ENCODE measurements at places on chromosomes 5 and 9. TPM values are rescaled to one million over a fixed set of nuclear protein-coding genes. Genes with fewer than 3 reads are reported as not detected.

The TRIM36 gene
- polyA plus RNA-seq: 0.39 TPM

The OTP gene
- polyA plus RNA-seq: not detected

The MED10 gene
- polyA plus RNA-seq: 25.9 TPM

The ASPN gene
- polyA plus RNA-seq: 3.2 TPM

The TMEM174 gene
- polyA plus RNA-seq: 59.0 TPM

The NUDCD2 gene
- polyA plus RNA-seq: 23.1 TPM

The SLC36A3 gene
- polyA plus RNA-seq: not detected

The KCNMB1 gene
- polyA plus RNA-seq: 2.1 TPM

The SLC1A3 gene
- polyA plus RNA-seq: 1.1 TPM

The GPR150 gene
- 0.19 TPM for polyA plus RNA-seq

GRCh38 chr9:135320943-135321342, 158.6 kb upstream of the PPP1R26 start:
- H3K27ac ChIP-seq: no peak overlapping the region
- H3K36me3 ChIP-seq: no peaks in the 10 kb centered on the region
- H3K27me3 ChIP-seq: no peaks in the 10 kb centered on the region

GRCh38 chr9:119009249-119009648, 360.0 kb downstream of the BRINP1 start:
- H3K27me3 ChIP-seq: no peaks in the 10 kb centered on the region
- H3K4me3 ChIP-seq: no peak overlapping the region
- H3K27ac ChIP-seq: no peak overlapping the region
- no peaks in the 10 kb centered on the region for H3K36me3 ChIP-seq

GRCh38 chr9:38020151-38021076, 48.6 kb downstream of the SHB start:
- H3K4me1 ChIP-seq: peaks cover 51% of the 10 kb centered on the region
- H3K27me3 ChIP-seq: no peaks in the 10 kb centered on the region
- no peak for DNase-seq

GRCh38 chr9:91515074-91515687, 91.5 kb upstream of the NFIL3 start:
- H3K4me1 ChIP-seq: no peaks in the 10 kb centered on the region
- DNase-seq: peak; percentile 89
- H3K27me3 ChIP-seq: no peaks in the 10 kb centered on the region
- no peaks in the 10 kb centered on the region for H3K36me3 ChIP-seq

- no peak for DNase-seq
- no peaks in the 10 kb centered on the region for H3K27me3 ChIP-seq
- no peak overlapping the region for H3K4me3 ChIP-seq
- no peak overlapping the region for H3K27ac ChIP-seq
- H3K4me1 ChIP-seq: no peaks in the 10 kb centered on the region
Observed at GRCh38 chr5:2017540-2018389, 135.0 kb upstream of the IRX4 start.

GRCh38 chr9:132154863-132155567, 6.8 kb upstream of the NTNG2 start:
- no peaks in the 10 kb centered on the region for H3K4me1 ChIP-seq
- DNase-seq: no peak
- H3K27me3 ChIP-seq: peaks cover 13% of the 10 kb centered on the region
- no peaks in the 10 kb centered on the region for H3K36me3 ChIP-seq
- no peak overlapping the region for H3K27ac ChIP-seq

DNA sequence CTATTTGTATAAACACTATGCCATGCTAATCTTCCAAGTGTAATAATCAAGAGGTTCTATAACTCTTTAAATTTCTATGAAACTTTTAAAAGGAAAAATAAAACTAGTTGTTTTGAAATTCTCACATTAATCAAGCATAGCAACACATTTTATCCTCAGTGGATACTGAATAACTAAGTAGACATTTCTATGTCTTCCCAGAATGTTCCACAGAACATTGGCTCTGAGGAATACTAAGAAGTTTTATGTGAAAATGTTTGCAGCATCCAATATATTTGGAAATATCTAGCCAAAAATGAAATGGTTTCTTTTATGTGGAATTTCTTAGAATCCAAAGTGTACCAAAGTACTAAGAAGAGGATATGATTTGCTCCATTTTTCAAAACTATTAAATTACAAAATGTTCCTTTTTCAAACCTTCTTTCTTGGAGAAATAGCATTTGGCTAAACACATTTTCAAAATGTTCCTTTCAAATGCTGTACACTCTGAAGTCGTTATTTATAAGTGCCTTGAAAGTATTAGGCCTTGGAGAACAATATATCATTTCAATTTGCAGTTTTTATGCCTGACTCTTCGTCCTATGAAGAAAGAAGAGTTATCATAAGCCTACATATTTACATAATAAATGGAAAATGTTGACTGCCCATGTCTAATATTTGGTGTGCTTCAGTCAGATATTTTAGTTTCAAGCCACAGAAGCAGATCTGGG, 175.6 kb upstream of the COX7C start:
- H3K36me3 ChIP-seq: no peaks in the 10 kb centered on the region
- no peak overlapping the region for H3K4me3 ChIP-seq
- H3K4me1 ChIP-seq: no peaks in the 10 kb centered on the region
- DNase-seq: no peak
- H3K27ac ChIP-seq: no peak overlapping the region

- H3K4me3 ChIP-seq: no peak overlapping the region
- H3K4me1 ChIP-seq: no peaks in the 10 kb centered on the region
- DNase-seq: no peak
- no peaks in the 10 kb centered on the region for H3K27me3 ChIP-seq
Observed at GRCh38 chr5:175765858-175766257, 105.5 kb upstream of the CPLX2 start.

- H3K36me3 ChIP-seq: no peaks in the 10 kb centered on the region
- DNase-seq: no peak
- no peak overlapping the region for H3K27ac ChIP-seq
- no peaks in the 10 kb centered on the region for H3K4me1 ChIP-seq
- H3K27me3 ChIP-seq: no peaks in the 10 kb centered on the region
Observed at GRCh38 chr5:137613554-137614265, 114.6 kb upstream of the SPOCK1 start.

- no peak overlapping the region for H3K4me3 ChIP-seq
- no peaks in the 10 kb centered on the region for H3K36me3 ChIP-seq
- DNase-seq: no peak
Observed at GRCh38 chr5:172637740-172638139, 3.3 kb upstream of the NEURL1B start.

- H3K27ac ChIP-seq: no peak overlapping the region
- H3K27me3 ChIP-seq: no peaks in the 10 kb centered on the region
- no peak overlapping the region for H3K4me3 ChIP-seq
- no peaks in the 10 kb centered on the region for H3K4me1 ChIP-seq
- H3K36me3 ChIP-seq: no peaks in the 10 kb centered on the region
Observed at GRCh38 chr9:83071626-83072025, 8.7 kb upstream of the RASEF start.

DNA sequence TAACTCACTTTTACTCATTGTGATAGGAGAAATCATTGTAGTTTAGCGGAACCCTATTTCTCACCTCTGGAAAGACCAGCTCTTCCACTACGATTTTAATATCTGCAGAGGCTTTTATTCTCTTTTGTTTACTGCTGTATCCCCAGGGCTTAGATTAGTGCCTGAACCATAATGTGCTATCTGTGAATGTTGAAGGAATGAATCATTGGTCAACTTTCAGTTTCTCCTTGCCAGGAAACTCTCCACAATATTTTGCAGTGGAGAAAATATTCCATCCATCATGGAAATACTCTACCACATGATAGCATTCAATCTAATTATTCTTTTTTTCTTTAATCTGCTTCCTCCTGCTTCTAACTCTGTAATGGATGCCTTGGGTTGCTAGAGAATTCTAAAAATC, 263.5 kb upstream of the PTPRD start:
- H3K4me3 ChIP-seq: no peak overlapping the region
- H3K27me3 ChIP-seq: no peaks in the 10 kb centered on the region
- no peak for DNase-seq
- no peak overlapping the region for H3K27ac ChIP-seq
- H3K4me1 ChIP-seq: no peaks in the 10 kb centered on the region

DNA sequence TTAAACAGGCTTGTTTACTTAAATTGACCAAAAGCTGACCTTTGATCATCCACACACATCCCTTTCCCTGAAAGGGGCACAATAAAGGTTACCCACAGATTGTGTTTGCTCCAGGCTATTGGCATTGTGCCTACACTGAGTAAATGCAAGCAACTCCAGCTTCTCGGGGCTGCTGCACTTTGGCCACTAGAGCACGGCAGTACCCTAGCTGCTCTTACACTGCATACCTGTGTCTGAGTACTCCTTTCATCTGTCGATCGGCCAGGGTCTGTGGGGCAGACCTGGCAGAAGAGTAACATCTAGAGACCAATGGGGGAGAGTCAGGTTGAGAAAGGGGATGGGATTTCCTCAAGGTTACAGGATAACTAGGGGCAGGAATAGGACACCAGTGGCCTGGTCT, 281.9 kb upstream of the NMUR2 start:
- no peaks in the 10 kb centered on the region for H3K27me3 ChIP-seq
- DNase-seq: no peak
- no peaks in the 10 kb centered on the region for H3K36me3 ChIP-seq
- no peak overlapping the region for H3K27ac ChIP-seq
- peaks cover 3% of the 10 kb centered on the region for H3K4me1 ChIP-seq

GRCh38 chr5:42349163-42349562, 74.1 kb upstream of the GHR start:
- no peaks in the 10 kb centered on the region for H3K36me3 ChIP-seq
- H3K4me1 ChIP-seq: no peaks in the 10 kb centered on the region
- no peak for DNase-seq

- no peaks in the 10 kb centered on the region for H3K36me3 ChIP-seq
- no peak overlapping the region for H3K4me3 ChIP-seq
- H3K4me1 ChIP-seq: no peaks in the 10 kb centered on the region
- no peaks in the 10 kb centered on the region for H3K27me3 ChIP-seq
Observed at GRCh38 chr9:117403403-117403811, 11.4 kb downstream of the ASTN2 start.

GRCh38 chr5:68007451-68007850, 208.1 kb upstream of the PIK3R1 start:
- H3K27me3 ChIP-seq: no peaks in the 10 kb centered on the region
- no peaks in the 10 kb centered on the region for H3K4me1 ChIP-seq
- H3K27ac ChIP-seq: no peak overlapping the region

DNA sequence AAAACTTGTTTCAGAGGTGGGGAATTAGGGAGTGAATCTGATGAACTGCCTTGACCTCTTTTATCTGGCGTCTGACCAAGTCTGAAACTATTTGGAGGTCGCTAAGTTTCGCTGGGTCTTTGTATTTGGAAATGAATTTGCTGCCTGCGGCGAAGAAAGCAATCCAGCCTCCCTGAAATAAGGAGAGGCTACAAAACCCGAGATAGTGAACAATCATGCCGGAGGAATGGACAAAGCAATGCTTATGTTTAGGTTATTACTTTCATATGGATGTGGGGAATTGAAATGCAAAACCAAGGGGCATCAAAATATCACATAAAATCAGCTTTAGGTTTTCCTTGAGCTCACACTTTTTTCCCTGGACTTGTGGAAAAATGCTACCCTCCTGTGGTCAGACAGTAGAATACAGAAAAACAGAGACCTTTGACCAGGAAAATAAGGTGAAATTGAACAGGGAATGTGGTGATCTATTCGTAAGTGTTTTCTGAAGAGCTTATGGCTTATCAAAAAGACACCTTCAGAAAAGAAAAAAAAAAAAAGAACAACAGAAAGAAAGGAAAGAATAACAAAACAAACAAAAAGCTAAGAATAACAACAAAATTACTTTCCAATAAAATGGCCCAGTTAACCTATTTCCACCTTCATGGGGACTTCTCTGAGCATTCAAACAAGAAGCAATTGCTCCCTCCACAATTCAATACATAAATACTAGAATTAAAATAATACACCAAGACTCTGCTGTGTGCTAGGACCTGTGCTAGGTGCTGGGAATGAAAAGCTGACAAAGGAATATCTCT, 68.6 kb upstream of the DPYSL3 start:
- no peaks in the 10 kb centered on the region for H3K36me3 ChIP-seq
- H3K4me3 ChIP-seq: no peak overlapping the region
- no peak overlapping the region for H3K27ac ChIP-seq

DNA sequence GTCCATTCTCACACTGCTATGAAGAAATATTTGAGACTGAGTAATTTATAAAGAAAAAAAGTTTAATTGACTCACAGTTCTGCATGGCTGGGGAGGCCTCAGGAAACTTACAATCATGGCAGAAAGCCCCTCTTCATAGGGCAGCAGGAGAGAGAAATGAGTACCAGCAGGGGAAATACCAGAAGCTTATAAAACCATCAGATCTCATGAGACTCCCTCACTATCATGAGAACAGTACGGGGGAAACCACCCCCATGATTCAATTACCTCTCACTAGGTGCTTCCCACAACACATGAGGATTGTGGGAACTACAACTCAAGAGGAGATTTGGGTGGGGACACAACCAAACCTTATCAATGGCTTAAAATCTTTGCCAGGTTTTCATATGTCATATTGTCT, 20.3 kb upstream of the TENT4A start:
- no peak overlapping the region for H3K27ac ChIP-seq
- no peaks in the 10 kb centered on the region for H3K36me3 ChIP-seq

GRCh38 chr5:116922532-116922931, 347.9 kb upstream of the SEMA6A start:
- H3K27me3 ChIP-seq: no peaks in the 10 kb centered on the region
- H3K4me1 ChIP-seq: no peaks in the 10 kb centered on the region
- H3K27ac ChIP-seq: no peak overlapping the region
- no peak for DNase-seq

DNA sequence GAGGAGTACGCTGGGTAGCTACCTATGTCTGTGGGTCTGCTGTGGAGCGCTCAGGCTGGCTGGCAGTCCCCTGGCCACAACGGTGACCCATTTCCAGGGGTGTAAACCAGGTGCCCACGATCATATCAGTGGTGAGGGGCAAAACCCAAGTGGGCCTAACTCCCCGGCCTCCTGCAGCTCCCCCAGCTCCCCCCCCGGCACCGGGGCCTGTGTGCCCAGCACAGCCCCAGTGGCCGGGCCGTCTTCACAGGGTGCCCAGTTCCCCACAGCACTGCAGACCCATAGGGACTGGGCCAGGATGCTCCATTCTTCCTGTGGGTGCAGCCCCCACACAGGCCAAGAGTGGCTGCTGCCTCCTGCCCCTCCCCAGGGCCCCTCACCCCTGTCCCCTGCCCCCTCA, 958 bp upstream of the LCN8 start:
- H3K27me3 ChIP-seq: no peaks in the 10 kb centered on the region
- no peaks in the 10 kb centered on the region for H3K36me3 ChIP-seq
- H3K4me3 ChIP-seq: no peak overlapping the region
- DNase-seq: no peak

DNA sequence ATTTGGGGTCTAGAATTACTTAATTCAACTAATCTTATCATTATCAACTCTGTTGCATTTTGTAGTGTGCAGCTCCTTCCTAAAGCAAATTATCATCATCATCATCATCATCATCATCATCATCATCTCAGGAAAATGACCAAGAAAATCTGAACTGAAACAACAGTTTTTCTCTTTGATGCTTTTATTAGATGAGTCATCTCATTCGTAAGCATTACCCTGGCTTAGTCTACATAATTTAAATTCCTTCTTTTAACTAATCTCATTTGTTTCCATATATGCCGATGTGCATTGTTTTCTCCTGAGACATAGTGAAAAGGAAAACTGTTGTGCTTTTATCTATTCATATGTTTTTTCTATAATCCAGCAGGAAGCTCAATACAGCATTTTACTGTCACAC, 173.0 kb upstream of the PDE4D start:
- no peaks in the 10 kb centered on the region for H3K4me1 ChIP-seq
- no peaks in the 10 kb centered on the region for H3K27me3 ChIP-seq
- H3K4me3 ChIP-seq: no peak overlapping the region

GRCh38 chr5:147963436-147963835, 57.1 kb upstream of the C5orf46 start:
- H3K27ac ChIP-seq: no peak overlapping the region
- no peaks in the 10 kb centered on the region for H3K27me3 ChIP-seq
- no peak overlapping the region for H3K4me3 ChIP-seq
- no peaks in the 10 kb centered on the region for H3K4me1 ChIP-seq

GRCh38 chr5:118844351-118844750, 144.0 kb downstream of the DTWD2 start:
- H3K4me1 ChIP-seq: no peaks in the 10 kb centered on the region
- no peak for DNase-seq
- no peaks in the 10 kb centered on the region for H3K27me3 ChIP-seq
- H3K4me3 ChIP-seq: no peak overlapping the region
- H3K27ac ChIP-seq: no peak overlapping the region

All from kidney (tissue), 22 donors.